Kidney glomerular epithelial cell (primary cell): ENCODE measurements at places on chromosomes 5 and 9.

- DNase-seq, result no peak
These were observed 17.5 kb upstream of the CCDC192 start for GRCh38 chr5:127685662-127686061.

DNA sequence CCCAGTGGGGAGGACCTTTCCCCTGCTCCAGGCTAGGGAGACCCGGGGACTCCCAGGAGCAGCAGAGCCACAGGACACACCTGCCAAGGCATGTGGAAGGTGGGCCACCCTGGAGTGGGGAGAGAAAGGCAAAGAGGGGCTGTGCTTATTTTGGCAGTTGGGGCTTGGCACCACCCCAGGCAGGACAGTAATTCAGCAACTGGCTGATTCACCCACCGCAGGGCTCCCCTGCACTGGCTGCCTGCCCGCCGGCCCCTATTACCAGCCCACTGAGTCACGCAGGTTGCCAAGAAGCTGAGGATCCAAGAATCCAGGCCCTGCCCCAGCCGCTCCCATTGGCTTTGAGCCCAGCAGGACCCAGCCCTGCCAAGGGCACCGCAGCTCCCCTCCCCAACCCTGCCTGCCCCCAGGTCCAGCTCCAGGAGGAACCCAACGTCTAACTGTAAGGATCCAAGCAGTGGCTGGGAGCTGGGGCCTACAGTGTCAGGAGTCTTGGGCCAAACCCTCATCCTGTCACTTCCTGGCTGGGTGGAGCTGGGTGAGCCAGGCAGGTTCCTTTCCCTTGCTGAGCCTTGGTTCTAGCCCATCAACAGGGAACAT, 14.2 kb upstream of the RALGDS start:
- DNase-seq, result peak; percentile 93

- no peak for DNase-seq
These were observed 440.4 kb upstream of the GRIN3A start for GRCh38 chr9:102178811-102179210.

DNA sequence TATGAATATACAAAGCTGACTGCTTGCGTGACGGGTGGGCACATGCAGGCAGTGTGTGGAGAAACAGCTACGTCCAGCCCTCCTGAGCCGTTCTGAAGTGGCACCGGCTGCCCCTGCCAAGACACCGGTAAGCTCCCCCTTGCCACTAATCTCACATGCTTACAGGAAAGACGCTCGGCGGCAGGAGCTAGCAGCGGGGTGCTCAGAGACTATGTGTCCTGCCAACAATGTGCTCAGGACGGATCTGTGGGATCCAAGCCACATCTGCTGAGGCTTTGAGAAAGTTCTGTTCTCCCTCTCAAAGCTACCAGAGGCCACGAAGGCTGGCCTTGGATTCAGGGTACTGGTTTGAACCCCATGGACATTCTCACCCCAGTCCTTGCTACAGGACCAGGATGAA, 157.2 kb upstream of the PHYKPL start:
- DNase-seq, result no peak

DNA sequence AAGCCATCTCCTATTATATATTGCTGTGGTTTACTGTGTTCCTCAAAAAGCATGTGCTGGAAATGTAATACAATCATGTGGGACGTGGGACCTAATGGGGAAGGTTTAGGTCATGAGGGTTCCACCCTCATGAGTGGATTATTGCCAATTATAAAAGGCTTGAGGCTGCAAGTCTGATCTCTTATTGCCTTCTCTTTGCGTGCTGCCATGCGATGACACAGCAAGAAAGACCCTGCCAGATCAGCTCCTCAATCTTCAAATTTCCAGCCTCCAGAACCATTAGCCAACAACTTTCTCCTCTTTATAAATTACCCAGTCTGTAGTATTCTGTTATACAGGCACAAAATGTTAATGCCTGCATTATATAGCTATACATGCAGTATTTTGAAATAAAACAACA, 45.4 kb downstream of the MARCHF11 start:
- DNase-seq, result no peak

GRCh38 chr5:73136055-73136562, 15.7 kb downstream of the TMEM171 start:
- DNase-seq, result peak; percentile 29

- no peak for DNase-seq
These were observed 275.7 kb downstream of the CSNK1G3 start for GRCh38 chr5:123787635-123788034.

DNA sequence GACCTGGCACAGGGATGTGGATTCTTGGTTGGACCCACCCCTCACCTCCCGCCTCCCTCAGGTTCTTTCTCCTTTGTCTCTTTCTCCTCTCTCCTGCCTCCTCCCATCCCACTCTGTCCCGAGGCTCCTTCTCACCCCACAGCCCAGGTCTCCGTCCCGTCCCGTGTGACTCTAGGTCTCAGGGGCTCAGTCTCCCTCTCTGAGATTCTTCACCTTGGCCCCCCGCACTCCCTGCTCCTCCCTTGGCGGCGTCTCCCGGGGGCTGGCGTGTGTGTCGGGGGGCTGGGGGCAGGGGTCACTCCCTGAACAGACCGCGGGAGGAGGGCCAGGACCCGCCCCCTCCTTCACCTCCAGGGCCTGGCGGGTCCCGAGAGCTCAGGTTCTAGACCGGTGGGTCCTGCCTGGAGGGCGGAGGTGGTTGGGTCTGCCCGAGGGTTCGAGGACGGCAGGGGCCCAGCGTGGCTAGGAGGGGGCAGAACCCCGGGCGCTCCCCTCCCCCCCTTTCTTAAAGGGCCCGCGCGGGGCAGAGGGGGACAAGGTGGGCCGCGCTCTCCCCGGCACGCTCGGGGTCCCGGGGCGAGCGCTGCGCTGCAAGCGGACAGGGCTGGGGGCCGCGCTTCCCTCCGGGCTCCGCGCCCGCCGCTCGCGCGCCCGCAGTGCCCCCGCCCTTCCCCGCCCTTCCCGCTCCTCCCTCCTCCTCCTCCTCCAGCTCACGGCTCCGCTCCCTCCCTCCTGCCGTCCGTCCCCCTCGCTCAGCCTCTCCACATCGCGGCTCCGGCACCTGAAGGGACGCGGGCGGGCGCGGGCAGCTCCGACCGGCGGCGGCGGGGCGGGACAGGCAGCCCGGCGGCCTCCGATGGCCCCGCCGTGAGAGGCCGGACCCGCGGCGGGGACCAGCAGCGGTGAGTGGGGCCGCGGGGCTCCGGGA, at the start of gene PSD2:
PSD2 (plus strand) TSS at position 735 of the 928 bp plus-strand sequence. CDS start 13,633 bp downstream, outside the sequence.
- DNase-seq, result no peak

DNA sequence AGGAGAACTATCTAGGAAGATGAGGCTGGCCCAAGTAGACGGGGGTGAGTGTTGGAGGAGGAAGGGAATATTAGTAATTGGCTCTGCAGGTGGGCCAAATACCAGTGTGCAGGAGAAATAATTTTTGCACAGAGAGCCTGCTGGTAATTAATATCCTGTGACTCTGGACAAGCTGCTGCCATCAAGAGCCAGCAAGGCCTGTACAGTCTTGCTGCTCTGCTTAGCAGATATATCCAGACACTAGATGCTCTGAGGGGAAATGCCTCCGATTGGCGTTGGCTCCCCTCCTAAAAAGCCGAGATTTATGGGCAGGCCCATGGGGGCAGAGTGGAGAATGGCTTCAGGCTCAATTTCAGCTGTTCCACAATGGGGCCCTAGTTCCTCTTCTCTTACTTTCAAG, 29.6 kb upstream of the ASTN2 start:
- DNase-seq, result no peak

GRCh38 chr5:117188211-117188610, 613.6 kb upstream of the SEMA6A start:
- no peak for DNase-seq

GRCh38 chr5:38023371-38023770, 183.5 kb upstream of the GDNF start:
- DNase-seq, result no peak

GRCh38 chr9:18459962-18460584, 13.9 kb upstream of the ADAMTSL1 start:
- peak; percentile 15 for DNase-seq

DNA sequence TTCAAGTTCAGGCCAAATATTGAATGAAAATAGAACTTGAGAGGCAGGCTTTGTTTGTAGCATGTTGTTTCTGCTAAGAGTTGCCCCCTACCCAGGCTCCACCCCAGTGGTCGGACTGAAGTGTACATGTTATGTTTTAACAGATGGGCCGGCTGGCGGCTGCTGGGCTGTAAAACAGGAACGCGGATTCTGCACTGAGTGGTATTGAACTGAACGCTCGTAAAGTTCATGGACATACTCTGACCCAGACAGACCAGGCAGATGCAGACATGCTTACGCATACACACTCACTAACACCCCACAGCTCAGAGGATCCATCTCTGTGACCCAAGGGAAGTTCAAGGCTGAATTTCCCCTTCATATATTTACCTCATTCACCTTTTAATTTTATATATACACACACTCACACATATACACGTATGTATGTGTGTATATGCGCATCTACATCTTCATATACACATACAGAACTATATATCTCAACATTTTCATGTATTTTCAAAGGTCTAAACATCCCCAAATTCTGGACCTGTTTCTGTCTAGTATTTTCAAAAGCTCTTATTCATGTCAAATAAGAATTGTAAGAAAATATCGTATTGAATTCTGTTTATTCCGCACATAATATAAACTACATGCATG, 1.4 kb downstream of the MARCHF3 start:
- no peak for DNase-seq
